ENCODE measurements at places on chromosomes 3 and 15.

- DNase-seq, result no peak
Measured at GRCh38 chr15:55279746-55280351, 9.8 kb downstream of the RAB27A start.

DNA sequence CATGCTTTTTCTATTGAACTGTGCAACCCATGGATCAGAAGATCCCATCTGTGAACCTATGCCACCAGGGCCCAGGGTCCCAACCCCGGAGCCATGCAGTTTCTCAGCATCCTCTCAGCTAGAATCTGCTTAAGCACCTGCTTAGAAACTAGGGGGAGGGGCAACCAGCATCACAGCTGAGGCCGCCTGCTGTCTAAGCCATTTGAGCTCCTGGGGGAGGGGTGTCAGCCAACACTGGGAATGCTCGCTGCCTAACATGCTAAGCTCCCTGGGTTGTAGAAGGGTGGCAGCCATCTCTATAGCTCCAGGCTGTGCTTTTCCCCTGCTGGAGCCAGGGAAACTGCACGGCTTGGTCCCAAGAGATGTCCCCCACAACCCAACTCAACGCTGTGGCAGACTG is 322.8 kb downstream of the EDEM1 start:
- no peak for DNase-seq

DNA sequence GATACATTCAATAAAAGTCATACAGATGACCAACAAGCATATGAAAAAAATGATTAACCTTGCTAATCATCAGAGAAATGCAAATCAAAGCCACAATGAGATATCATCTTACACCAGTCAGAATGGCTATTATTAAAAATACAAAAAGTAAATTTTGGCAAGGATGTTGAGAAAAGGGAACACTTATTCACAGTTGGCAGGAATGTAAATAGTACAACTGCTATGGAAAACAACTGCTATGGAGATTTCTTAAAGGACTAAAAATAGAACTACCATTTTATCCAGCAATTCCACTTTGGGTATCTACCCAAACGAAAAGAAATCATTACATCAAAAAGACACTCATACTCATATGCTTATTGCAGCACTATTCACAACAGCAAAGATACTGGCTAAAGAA is 1121.8 kb downstream of the TBL1XR1 start:
- DNase-seq, result no peak

DNA sequence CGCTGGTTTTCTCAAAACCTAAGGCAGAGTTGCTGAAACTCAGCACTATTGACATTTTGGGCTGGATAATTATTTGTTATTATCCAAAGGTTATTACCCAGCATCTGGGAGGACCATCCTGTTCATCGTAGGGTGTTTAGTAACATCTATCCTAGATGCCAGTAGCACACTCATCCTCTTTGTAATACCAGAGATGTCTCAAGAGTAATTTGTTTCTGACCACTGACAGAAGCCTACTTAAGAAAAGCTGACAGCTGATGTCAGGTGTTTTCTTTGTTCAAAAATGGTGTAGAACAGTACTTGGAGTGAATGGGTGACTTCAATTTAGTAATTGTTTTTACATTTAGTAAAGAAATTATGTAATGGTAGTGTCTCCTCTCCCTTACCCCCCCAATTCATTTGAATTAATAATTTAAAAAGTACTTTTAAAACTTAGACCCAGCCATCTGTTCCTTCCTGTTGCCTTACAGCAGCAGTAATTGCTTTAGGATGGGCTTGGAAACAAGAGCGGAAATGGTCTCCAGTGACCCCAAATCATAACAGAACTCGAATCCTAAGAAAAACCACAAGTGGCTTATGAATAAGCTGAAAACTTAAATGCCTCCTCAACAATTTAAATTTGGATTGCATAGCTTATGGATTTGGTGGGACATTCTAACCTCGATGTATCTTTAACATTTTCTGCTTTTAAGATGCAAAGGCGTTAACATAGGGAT is 105.4 kb downstream of the PTPRG start:
- no peak for DNase-seq

- no peak for DNase-seq
Measured at GRCh38 chr3:25362118-25362517, 65.9 kb upstream of the RARB start.
